CD8-positive, alpha-beta memory T cell (primary cell): ENCODE measurements at places on chromosomes 6 and 20.

DNA sequence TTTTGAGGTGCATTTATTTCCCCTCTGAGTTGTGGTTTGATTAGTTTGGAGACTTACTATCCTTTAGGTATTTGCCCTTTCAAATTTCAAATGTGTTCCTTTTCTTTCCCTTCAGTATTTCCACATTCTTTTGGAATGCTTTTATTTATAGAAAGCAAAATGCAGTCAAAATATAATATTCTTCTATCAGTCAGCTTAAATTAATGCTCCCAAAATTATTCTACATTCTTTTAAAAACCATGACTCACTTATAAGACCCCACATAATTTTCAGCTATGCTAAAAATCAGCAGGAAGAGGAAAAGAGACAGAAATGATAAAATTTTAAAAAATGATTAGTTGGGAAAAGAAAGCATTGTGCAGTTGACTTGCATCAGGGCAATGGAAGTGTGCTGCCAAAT is 180.0 kb upstream of the SMLR1 start:
- no peak overlapping the region for H3K27ac ChIP-seq
- DNase-seq = no peak
- H3K4me3 ChIP-seq = no peak overlapping the region

DNA sequence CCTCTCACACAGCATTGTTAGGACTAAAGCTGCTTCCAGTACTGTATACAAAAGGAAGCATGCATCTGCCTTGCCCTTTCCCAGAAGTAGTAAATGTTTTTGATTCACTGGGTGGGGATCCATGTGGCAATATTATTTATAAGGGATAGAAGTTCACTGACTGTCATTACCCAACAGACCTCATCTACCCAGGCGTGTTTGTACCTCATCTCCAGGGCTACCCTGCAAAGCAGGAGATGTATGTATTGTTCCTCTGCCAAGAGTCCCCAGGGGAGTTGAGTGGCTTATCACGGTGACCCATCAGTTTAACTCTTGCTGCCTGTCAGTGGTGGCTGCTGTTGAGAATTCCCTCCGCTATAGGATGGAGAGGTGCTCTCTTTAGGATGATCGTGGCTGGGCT is 42.5 kb downstream of the SLC24A3 start:
- no peak overlapping the region for H3K27ac ChIP-seq
- no peak for DNase-seq
- H3K27me3 ChIP-seq = no peaks in the 10 kb centered on the region
- H3K4me3 ChIP-seq = no peak overlapping the region
- no peaks in the 10 kb centered on the region for H3K36me3 ChIP-seq

- H3K4me3 ChIP-seq = peak overlapping the region; percentile 56
- H3K36me3 ChIP-seq = no peaks in the 10 kb centered on the region
- no peak for DNase-seq
- peak overlapping the region; percentile 80 for H3K27ac ChIP-seq
- peaks cover 57% of the 10 kb centered on the region for H3K4me1 ChIP-seq
Measured at GRCh38 chr6:152184917-152185574, 377.6 kb downstream of the ESR1 start.

DNA sequence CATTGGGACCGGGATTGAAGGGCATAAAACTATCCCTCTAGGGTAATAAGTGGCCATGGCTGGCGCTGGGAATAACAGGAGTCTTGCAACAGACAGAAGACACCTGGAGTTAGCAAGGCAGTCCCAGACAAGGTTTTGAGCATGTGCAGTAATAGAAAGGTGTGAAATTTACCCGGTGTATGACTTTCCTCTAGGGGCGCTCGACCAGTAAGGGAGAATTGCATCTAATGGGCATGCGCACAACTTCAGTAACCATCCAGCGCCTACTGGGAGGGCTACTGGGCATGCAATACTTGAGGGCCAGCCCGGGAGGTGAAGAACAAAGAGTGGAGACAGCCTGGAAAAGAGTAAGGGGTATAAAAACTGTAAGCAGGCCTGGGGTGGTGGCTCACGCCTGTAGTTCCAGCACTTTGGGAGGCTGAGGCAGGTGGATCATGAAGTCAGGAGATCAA is 32.7 kb downstream of the SERPINB6 start:
- H3K4me3 ChIP-seq = no peak overlapping the region
- no peak overlapping the region for H3K27ac ChIP-seq
- no peak for DNase-seq
- peaks cover 65% of the 10 kb centered on the region for H3K4me1 ChIP-seq
- no peaks in the 10 kb centered on the region for H3K36me3 ChIP-seq
- H3K27me3 ChIP-seq = no peaks in the 10 kb centered on the region

GRCh38 chr6:136736281-136736960 is 55.9 kb downstream of the MAP3K5 start:
- no peaks in the 10 kb centered on the region for H3K4me1 ChIP-seq
- no peaks in the 10 kb centered on the region for H3K36me3 ChIP-seq
- DNase-seq = no peak
- no peak overlapping the region for H3K4me3 ChIP-seq

DNA sequence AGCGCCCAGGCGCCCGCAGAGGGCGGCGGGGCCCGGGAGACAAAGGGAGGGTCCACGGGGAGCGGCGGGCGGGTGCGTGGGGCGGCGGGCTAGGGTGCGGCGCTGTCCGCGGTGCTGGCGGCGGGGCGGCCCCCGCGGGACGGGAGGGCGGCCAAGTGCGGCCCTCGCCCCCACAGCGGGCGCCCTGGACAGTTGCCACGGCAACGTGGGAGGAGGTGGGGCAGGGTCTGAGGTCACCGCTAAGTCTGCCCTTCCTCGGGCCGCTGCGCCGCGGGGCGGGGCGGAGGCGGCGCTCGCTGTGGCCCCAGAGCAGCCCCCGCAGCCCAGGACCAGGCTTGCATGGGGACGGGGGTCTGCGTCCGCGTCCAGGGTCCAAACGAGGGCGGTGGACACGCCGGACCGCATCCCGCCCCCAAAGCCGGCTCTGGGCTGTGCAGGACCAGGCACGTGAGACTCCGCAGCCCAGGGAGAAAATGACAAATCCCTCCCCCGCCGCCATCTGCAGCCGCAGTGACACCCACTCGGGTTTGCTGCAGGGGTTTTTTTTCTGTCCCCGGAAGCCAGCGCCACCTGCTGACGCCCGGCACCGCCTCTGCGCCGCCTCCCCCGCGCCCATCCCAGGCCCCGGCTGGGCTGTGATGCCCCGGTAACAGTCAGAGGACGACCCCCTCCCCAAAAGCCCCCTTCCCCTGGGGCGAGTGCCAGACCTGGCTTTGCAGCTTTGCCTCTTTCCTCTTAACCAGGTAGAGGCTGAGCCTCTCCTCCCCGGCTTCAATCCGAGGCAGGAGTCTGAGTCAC is 36.8 kb downstream of the YTHDF1 start:
- H3K4me1 ChIP-seq = peaks cover 6% of the 10 kb centered on the region
- peak; percentile 83 for DNase-seq
- peaks cover 38% of the 10 kb centered on the region for H3K27me3 ChIP-seq
- H3K36me3 ChIP-seq = no peaks in the 10 kb centered on the region
- H3K27ac ChIP-seq = no peak overlapping the region

DNA sequence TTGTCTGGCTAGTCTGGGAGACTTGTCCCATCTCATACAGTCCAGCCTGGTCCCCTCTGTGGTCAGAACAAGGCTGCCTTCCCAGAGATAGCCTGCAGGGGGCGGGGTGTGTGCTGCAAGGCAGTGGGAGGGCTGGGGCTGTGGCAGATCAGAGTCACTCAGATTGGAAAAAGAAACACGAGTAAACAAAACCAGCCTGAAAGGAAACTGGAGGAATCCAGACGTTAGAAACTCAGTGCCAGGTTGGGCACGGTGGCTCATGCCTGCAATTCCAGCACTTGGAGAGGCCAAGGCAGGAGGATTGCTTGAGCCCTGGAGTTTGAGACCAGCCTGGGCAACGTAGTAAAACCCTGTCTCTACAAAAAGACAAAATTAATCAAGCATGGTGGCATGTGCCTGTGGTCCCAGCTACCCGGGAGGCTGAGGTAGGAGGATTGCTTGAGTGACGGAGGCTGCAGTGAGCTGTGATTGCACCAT is 20.2 kb downstream of the LEMD2 start:
- no peak overlapping the region for H3K4me3 ChIP-seq
- peaks cover 8% of the 10 kb centered on the region for H3K36me3 ChIP-seq
- DNase-seq = peak; percentile 59
- no peak overlapping the region for H3K27ac ChIP-seq
- peaks cover 6% of the 10 kb centered on the region for H3K4me1 ChIP-seq

DNA sequence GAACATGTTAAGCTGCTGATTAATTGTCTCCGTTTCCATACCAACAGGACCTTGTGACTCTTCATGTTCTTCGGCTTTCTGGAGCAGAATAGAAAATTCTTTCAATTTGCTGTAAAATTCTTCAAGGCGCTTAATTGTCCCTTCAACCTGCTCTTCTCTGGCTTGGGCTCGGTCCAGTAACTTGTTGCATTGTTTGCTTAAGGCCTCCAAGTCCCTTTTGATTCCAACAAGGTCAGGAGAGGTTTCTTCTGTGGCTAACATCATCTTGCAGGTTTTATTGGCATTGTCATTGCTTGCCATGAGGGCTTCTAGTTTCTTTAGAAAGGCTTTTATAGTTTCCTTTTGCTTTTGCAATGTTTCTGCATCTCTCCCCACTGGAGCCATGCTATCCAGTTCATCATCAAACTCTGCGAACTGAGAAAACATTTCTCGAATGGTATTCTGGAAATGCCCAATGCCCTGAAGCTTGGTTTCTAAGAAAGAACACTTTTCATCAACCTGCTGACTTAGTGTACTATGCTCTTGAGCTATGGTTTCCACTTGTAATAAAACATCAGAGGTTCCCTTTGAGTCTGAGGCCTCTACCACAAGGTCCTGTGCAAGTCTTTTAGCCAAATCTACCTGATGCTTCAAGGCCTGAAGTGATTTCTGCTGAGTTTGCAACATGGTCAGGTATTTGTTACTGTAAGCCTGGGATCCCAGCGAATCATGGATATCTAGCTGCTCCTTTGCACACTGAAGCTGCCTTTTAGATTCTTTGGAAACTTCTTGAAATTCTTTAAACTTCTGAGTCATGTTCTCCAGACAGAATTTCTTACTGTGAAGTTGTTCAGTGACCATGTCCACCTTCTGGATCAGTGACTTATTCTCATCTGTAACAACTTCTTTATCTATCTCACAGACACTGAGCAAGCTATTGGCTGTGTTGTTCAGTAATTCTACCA is 90.2 kb downstream of the DST start:
- no peaks in the 10 kb centered on the region for H3K4me1 ChIP-seq
- no peak for DNase-seq
- no peak overlapping the region for H3K27ac ChIP-seq
- H3K36me3 ChIP-seq = no peaks in the 10 kb centered on the region
- H3K4me3 ChIP-seq = no peak overlapping the region

DNA sequence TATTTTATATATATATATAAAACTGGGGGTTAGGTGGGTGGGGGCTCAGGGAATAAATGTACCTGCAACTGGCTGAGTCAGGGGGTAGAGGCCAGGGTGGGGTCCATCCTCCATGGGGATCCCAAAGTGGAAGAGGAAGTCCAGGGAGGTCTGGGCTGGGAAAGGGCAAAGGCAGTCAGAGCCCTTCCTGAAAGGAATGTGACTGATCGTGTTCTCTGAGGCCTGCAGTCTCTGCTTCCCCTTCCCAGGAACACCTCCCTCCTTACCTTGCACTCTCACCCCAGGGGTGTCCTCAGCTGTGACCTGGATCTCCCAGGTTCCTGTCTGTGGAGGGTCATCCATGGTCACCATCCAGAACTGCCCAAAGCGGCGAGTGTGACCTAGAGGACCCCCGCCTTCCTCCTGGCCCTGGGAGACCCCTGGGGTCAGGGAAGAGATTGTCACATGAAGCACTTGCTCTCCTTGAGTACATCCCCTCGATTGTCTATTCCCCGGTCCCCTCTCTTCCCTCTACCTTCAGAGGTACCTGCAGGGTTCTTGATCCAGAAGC is 4.7 kb downstream of the SAPCD1 start:
- H3K27ac ChIP-seq = no peak overlapping the region
- H3K36me3 ChIP-seq = no peaks in the 10 kb centered on the region
- H3K4me1 ChIP-seq = peaks cover 20% of the 10 kb centered on the region
- H3K27me3 ChIP-seq = no peaks in the 10 kb centered on the region
- H3K4me3 ChIP-seq = no peak overlapping the region
- DNase-seq = no peak

GRCh38 chr6:111846492-111847409 is 26.5 kb downstream of the FYN start:
- H3K27me3 ChIP-seq = no peaks in the 10 kb centered on the region
- H3K36me3 ChIP-seq = peaks cover 8% of the 10 kb centered on the region
- peak; percentile 71 for DNase-seq
- H3K27ac ChIP-seq = peak overlapping the region; percentile 41

DNA sequence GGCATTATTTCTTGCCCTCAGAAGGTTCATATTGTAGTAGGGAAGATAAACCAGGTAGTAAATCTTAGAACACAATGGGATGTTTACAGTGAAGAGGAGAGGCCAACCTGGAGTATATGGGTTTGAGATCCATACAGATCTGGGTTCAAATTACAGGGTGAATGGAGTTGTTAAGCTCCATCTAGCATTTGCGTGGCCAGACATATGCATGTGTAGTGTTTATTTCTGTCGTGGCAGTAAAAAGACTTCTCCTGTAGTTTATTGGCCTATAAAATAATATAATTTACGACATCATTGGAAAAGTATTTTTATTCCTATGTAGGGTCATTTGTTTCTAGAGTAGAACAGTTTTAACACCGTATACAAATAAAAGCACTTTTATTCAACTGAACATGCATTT is 25.2 kb upstream of the TULP4 start:
- H3K27ac ChIP-seq = no peak overlapping the region
- peaks cover 61% of the 10 kb centered on the region for H3K4me1 ChIP-seq
- no peak overlapping the region for H3K4me3 ChIP-seq
- DNase-seq = no peak
- no peaks in the 10 kb centered on the region for H3K36me3 ChIP-seq

- no peaks in the 10 kb centered on the region for H3K4me1 ChIP-seq
- no peak for DNase-seq
- H3K27ac ChIP-seq = no peak overlapping the region
- no peaks in the 10 kb centered on the region for H3K27me3 ChIP-seq
- no peak overlapping the region for H3K4me3 ChIP-seq
Measured at GRCh38 chr6:148463671-148464070, 121.0 kb downstream of the SASH1 start.

DNA sequence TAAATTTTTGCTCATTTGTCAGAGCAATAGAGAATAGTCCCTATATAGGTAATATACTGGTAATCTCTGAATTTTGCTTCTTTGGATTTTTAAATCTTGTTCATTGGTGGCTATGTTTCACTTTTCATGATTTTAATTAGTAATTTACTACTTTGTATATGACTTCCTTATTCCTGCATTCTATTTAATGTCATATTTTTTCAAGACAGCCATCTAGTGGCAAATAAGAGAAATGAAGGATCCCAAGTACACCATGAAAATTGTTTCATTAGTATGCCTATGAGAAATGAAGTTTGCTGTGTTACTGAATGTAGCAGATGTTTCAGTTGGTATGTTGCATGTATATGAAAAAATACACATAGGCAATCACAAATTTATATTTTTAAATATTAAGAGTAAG is 82.4 kb downstream of the ZNF292 start:
- H3K36me3 ChIP-seq = no peaks in the 10 kb centered on the region
- H3K4me3 ChIP-seq = no peak overlapping the region
- H3K4me1 ChIP-seq = no peaks in the 10 kb centered on the region
- H3K27ac ChIP-seq = no peak overlapping the region
- peak; percentile 9 for DNase-seq
